ENCODE measurements at places on chromosomes 16 and 17.
A peak's percentile ranks its signal among the peaks of the same experiment; 100 is the strongest.

- DNase-seq, result peak; percentile 76
Observed at GRCh38 chr17:18248300-18248731, 10.2 kb downstream of the FLII start.

DNA sequence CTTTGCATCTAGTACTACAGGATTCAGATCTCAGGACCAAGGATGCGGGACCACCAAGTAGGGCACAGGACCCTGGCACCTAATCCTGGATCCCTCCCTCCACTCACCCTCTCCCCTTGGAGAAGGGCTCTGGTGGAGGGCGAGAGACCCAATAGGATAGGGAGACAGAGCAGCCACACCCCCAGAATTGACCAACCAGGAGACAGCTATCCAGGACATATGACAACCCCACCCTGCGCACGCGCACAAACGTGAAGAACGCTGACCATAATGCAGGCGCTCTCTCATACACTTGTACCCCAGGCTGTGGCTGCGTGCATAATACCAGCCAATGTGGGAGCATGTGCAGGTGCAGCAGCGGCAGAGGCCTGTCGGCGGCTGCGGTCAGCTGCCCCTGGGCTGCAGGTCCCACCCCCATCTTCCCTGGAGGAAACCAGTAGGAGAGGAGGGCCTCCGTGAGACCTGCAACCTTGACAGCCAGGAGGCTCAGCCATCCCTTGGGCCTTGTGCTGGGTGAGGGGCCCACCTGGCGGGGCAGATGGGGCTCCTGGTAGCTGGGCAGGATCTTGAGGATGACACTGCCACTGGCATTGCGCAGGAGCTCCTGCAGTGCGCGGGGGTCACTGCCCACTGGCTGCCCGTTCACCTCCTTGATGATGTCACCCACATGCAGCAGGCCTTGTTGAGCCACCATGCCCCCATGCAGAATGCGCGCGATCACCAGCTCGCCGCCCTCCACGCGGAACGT lies 25.4 kb downstream of the MPP2 start:
- DNase-seq, result no peak

DNA sequence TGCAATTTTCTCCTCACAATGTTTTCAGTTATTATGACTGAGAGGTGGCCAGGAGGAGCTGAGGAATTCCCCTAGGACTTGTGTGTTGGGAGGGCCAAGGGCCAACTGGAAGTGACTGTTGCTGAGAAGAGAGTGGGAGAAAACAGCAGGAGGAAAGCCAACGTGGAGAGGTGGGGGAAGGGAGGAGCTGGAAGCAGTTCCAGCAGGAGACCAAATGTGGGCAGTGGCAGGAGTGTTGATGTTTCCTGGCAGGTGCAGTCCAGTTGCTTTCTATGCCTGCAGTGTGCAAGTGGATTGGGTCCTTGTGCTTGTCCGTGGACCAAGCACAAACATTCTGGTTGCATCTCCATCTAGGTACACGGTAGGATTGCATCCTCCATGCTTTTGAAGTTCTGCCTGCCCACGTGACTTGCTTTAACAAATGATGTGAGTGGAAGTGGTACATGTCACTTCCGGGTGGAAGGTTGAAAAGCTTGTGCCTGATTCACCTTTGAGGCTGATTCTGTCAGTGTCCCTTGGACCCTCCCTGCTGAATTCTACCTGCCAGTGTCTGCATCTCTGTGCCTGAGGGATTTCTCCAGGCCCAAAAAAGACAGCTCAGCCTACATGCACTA lies 54.7 kb upstream of the CRHR1 start:
- no peak for DNase-seq

DNA sequence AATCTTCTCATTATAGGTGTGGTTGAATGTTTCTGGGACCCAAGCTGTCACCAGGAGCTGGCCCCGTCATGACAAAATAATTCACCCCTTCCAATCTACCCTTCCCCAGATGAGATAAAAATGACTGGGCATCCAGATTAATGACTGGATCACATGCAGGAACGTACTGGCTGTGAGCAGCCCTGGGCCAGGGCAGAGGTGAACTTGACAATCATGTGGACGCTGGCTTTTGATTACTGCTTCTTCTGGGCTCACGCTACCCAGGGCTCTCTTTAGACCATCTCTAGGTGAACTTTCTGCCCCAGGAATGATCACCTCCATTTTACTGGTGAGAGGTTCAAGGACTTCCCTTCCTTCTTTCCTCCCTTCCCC lies 18.3 kb downstream of the CBX4 start:
- no peak for DNase-seq

DNA sequence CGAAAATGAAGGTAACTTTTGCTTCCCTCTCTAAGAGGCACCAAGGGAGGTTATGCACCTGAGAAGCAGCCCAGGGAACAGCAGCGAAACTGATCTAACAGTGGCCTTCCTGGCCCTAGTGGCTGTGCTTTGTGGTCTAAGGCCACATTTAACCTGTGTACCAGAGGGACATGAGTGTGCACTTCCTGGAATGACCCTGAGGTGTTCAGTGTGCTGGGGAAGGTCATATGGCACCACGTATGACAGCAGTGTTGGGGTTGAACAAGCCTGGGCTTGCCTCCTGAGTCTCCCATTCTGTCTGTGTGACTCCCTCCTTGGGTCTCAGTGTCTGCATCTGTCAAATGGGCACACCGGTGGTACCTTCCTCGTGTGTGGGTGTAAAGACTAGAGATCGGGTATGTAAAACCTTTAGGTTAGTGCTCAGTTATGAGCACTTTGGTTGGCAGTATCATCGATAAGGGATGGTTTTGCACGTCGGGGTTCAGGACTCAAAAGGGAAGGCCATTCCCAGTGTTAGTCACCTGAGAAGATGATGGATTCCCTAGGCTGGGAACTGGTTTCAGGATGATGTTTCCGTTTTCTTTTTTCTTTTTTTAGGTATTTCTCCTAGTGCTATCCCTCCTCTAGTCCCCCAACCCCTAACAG lies 31.9 kb downstream of the PLCG2 start:
- DNase-seq, result no peak

DNA sequence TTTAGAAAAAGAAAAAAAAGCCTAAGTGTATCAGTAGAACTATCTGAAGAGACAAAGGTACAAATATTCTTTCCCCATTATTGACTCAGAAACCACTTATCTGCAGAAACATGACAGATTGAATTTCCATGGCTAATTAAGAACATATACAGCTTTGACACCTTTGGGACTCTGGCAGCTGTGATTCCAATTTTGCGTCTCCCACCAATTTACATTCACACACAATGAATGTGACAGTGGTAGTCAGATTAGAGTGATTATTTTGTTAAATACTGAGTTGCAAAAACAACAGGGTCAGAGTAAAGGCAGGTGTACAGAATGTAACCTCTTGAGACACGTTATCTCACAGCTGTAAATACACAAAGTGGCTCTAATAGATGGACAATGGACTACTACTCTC lies 5.3 kb upstream of the PPM1D start:
- DNase-seq, result no peak
